ENCODE measurements at places on chromosomes 6 and 20. TPM values are rescaled to one million over a fixed set of nuclear protein-coding genes. Genes with fewer than 3 reads are reported as not detected.
A peak's percentile ranks its signal among the peaks of the same experiment; 100 is the strongest.

GRCh38 chr20:21571841-21572690 is 58.2 kb upstream of the NKX2-2 start:
- peak; percentile 40 for DNase-seq

GRCh38 chr6:116895935-116896334 is 18.9 kb downstream of the RFX6 start:
- no peak for DNase-seq

GRCh38 chr20:6746901-6747609 is 20.4 kb upstream of the BMP2 start:
- peak; percentile 59 for DNase-seq

GRCh38 chr20:64083378-64083803 is 807 bp downstream of the LKAAEAR1 start:
- DNase-seq: no peak

- peak; percentile 18 for DNase-seq
Measured at GRCh38 chr6:3013486-3013885, 13.8 kb downstream of the NQO2 start.

GRCh38 chr20:5297280-5298004 is 19.3 kb downstream of the PROKR2 start:
- DNase-seq: no peak

DNA sequence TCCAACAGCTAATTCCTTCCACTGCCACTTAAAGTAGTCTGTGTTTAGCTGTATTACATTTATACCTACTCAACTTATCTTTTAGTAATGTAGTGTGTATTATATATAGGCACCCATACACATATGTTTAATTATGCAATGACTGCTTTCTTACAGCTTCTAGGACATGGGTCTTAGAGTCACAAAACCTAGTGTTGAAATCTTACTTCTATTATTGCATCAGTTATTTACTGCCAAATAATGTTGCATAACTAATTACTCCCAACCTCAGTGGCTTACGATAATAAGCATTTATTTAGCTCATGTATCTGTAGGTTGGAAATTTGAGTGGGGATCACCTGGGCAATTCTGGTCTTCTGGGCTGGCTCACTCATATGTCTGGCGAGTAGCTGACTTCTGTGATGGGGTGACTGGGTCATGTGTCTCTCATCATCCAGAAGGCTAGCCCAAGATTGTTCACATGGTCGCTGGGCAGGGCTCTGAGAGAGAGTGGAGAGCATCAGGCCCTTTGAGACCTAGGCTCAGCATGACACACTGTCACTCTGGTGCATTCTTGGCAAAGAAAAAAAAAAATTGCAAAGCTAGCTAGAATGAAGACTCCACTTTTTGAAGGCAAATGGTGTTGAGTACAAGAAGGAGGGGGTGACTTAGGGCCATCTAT is 187.0 kb downstream of the PLCB1 start:
- DNase-seq: no peak

GRCh38 chr6:161890832-161891297 is 617.0 kb upstream of the AGPAT4 start:
- DNase-seq: no peak

DNA sequence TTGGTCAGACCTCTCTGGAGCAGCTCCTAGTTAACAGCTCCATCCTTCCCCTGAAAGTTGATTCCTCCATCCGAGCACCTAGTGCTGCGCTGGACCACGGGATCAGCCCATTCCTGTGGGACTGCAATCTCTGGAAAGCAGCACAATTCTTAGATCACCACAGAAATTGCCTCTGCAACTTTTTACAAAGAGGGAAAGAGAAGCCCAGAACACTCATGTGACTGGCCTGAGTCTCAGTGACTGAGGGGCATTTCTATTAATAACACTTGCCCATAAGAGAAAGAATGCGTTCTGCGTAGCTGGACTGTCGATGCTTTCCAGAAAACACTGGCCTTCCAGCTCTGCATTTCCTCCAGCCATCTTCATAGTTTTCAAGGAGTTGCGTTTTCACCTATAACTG is 18.3 kb downstream of the MPC1 start:
- DNase-seq: no peak

- no peak for DNase-seq
Measured at GRCh38 chr6:44284121-44284520, 13.9 kb downstream of the TMEM151B start.

DNA sequence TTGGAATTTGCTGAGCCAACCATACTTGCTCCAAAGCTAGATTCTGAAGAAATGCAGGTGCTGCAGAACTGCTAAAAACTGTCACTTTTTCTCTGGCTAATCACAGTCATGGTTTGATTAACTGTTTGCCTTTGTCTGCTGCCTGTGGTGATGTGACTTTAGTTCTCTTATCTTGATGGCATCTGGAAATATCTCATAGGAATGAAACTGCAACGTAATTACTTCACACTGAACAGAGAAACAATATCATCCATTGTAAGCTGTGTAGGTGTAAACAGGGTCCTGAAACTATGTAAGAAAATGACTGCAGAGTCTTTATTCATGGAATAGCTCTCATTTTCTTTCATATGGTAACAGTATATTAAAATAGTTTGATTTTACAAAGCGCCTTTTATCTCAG is 721.9 kb upstream of the HS3ST5 start:
- no peak for DNase-seq

GRCh38 chr6:7906741-7907140 is 3.8 kb downstream of the TXNDC5 start:
- DNase-seq: no peak

DNA sequence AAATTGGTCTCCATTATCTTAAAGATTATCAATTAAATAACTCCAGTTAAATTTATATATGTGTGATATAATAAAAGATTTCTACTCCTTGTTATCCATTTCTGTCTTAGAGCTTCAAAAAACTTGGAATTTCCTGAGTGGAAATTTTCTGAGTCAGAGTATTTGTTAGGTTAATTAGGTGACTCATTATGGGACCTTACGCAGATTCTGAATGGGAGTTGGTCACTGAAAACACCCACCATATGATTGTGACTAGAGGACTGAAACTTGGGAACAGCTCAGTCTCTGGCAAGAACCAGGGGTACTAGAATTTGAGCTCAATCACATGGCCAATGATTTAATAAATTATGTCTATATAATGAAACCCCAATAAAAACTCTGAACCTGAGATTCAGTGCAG is 125.4 kb upstream of the HMGCLL1 start:
- no peak for DNase-seq

- no peak for DNase-seq
Measured at GRCh38 chr6:91082311-91082832, 495.5 kb upstream of the MAP3K7 start.

DNA sequence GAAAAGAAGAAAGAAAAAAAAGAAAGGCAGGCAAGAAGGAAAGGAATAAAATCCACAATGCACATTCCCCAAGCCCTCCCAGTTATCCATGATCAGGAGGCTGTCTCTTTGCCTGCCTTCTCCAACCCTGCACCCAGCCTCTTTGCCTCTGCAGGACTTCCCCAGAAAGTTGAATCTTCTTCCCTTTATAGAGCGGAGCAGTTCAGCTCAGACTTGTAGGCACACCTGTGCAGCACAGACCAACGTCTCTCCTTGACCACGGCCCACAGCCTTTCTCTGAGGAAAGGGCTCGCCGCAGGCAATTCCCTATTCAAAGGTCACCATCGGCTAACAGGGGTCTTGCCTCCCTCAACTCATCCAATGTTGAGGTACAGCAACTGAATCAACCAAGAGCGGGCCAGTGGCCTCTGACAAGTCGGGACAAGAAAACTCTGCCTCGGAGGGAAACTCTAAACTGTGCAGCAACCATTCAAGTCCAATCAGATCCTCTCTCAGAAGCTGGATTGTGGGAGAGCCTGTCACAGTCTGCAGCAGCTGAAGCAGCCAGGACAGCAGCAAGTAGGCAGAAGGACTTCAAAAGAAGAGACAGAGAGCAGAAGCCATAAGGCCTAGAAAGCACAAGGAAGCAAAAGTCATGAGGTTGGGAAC is 529.2 kb upstream of the JARID2 start:
- DNase-seq: no peak

DNA sequence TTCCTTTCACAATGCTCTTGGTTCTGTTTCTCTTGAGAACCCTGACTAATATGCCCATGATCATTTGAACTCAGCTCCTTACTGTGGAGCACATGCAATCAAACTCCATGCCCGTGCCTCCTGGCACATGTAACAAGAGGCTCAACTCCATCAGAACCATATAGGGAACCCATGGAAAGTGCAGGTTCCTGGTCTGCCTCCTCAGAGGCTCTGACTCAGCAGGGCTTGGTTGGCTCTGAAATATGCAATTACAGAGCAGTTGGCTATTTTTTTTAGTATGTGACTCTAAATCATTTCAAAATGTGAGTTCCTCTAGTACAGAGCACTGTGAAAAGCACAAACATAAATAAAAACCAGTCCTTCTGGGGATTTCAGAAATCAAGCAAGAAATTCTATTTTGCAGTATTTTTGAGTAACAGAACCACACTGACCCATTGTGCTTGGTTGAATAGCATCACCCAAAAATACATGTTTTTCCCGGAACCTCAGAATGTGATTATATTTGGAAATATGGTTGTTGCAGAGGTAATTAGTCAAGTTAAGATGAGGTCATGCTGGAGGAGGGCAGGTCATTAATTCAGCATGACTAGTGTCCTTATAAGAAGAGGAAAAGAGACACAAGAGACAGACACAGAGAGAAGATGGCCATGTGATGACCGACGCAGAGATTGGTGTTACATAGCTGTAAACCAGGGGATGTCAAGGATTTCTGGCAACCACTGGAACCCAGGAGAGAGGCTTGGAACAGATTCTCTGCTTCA is 13.2 kb upstream of the MAP3K4 start:
- no peak for DNase-seq

DNA sequence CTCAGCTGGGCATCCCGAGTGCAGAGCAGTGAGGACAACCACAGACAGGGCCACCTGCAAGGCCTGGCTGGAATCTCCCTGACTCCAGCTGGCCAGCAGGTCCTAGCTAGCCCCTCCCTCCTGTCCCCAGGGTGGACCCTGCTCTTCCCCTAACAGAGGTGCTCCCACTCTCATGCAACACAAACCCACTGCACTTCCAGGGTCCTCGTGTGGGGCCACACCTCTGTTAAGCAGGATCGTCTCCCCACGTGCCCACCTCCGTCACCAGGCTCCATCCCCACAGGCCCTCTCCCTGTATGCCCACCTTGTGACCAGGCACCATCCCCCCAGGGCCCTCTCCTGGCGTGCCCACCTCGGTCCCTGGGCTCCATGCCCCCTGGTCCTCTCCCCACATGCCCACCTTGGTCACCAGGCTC is 17.3 kb downstream of the TAF4 start:
- DNase-seq: no peak

DNA sequence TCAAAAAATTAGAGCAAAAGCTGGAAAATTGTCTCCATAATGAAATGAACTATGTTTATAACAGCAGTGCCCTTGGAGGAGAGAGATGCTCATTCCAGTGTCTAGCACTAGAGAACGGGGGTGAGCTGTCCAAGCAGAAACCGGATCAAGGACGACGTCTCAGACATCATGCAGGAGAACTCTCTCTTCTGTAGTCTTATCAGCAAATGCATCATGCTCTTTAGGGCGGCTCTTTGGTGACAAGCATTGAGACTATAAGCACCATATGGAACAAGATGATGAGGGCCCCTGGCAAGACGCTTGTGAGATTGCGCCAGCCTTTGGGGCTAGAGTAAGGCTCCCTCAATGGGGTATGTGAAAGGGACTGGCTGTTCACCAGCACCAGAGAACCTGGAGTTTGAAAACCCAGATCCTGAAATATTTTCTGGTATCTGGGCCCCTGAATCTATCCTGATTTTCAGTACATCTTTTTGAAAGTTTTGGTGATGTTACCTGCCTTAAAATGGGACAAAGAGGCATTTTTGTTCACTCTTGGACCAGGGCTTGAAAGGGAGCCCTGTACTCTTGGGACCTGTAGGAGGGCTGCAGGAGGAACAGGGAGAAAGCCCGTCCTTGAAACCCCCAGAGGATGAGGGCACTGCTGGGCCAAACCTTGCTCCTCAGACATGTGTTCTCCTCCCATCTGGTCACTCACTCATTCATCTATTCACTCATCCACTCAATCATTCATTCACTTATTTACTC is 127.6 kb downstream of the TTLL2 start:
- DNase-seq: no peak

- no peak for DNase-seq
Measured at GRCh38 chr6:169101036-169101805, 152.4 kb downstream of the THBS2 start.

DNA sequence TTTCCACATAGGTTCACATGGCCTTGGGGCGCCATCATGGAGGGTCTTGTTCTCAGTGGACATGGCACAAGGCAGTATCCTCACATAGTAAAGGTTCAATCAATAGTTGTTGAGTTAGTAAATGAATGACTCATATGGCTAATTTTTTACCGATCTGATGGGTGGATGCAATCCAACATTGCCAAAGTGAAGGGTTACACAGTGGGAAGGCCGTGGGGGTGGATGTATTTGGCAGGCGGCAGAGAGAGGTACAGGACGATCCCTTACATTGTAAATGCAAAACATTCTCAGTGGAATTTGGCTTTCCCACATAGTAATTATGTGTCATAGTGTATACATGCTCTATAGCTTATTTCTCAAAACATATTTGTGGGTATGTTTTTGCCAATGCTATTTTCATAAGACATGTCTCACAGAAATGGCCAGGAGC is 21.0 kb upstream of the PDE7B start:
- no peak for DNase-seq

DNA sequence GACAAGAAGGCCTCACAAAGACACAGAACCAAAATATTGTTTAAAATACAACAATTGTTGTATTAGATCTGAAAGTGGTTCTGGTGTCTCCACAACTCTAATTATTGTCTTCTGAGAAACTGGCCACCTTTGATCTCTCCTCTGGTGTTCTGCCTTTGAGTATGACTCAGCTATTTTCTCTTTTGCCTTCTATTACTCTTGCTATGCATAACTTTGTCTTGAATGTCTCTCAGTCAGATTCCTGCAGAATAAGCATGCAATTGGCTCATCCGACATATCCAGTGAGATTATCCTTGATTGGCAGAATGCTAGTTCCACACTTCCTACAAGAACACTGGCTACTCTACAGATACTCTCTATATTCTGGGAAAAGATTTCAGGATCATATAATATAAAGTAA is 14.3 kb upstream of the EPM2A start:
- DNase-seq: peak; percentile 45

- no peak for DNase-seq
Measured at GRCh38 chr6:16728513-16729182, 32.6 kb downstream of the ATXN1 start.

- peak; percentile 23 for DNase-seq
Measured at GRCh38 chr20:57743450-57744095, 33.8 kb upstream of the PMEPA1 start.

DNA sequence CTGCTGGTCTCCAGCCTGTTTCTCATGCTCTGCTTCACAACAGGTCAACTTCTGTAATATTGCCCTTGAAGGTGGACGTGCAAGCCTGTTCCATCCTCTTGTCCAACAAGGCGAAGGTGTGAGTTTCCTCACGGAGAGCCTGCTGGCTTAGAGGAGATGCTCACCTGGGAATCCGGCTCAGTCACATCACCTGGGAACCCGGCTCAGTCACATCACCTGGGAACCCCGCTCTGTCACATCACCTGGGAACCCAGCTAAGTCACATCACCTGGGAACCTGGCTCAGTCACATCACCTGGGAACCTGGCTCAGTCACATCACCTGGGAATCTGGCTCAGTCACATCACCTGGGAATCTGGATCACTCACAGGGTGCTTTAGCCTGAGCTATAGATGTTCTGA is 230.1 kb downstream of the ERMARD start:
- no peak for DNase-seq

GRCh38 chr6:157961832-157962575 is 19.7 kb upstream of the SYNJ2 start:
- no peak for DNase-seq

Gene APMAP
- 93.8 TPM for total RNA-seq

Gene RALGAPB
- total RNA-seq: 20.0 TPM

Gene AGPAT4
- total RNA-seq: 0.56 TPM

Gene PRELID3B
- total RNA-seq: 139 TPM

Gene SLC17A2
- not detected for total RNA-seq

Measured in HT-29 (cell line).